ENCODE measurements at places on chromosomes 12 and 14. TPM values are rescaled to one million over a fixed set of nuclear protein-coding genes. Genes with fewer than 3 reads are reported as not detected.

The KRT8 gene
- not detected for total RNA-seq

The THAP2 gene
- 7.1 TPM for total RNA-seq

The GPX2 gene
- total RNA-seq = not detected

The GPR68 gene
- total RNA-seq = 7.8 TPM

The KLRF1 gene
- total RNA-seq = not detected

The OR4E2 gene
- not detected for total RNA-seq
